ENCODE measurements at places on chromosomes 5 and 9.

- DNase-seq = peak; percentile 80
These were observed 16.1 kb upstream of the MXD3 start for GRCh38 chr5:177327539-177328522.

- DNase-seq = peak; percentile 80
These were observed 36.7 kb downstream of the MTREX start for GRCh38 chr5:55344392-55344992.

DNA sequence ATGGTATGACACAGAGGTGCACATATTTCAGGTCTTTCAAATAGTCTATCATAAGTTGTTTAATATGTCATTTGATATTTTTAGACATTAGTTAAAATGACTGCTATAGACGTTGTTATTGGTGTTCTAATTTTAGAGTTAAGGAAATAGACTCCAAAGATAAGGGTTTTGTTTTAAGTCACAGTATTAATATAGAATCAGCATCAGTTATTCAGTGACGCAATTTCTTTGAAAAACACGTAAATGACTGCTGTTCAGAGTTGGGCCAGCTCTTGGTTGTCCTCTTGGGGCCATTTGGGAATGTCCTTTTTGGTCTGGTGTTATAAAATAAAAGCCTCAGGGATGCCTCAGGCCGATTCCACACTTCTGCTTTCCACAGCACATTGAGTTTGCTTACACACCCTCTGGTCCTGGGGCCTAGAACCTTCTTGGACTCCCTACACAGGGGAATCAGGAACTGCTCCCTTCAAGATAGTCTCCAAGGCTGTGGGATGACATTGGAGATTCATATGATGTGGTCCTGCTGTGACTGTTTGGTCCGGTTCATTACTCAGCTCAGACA, 14.3 kb downstream of the OTULIN start:
- no peak for DNase-seq

DNA sequence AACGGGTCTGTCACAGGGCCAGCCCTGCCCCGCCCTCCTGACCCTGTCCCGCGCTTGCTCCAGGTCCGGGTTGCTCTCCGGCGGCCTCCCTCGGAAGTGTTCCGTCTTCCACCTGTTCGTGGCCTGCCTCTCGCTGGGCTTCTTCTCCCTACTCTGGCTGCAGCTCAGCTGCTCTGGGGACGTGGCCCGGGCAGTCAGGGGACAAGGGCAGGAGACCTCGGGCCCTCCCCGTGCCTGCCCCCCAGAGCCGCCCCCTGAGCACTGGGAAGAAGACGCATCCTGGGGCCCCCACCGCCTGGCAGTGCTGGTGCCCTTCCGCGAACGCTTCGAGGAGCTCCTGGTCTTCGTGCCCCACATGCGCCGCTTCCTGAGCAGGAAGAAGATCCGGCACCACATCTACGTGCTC, 4.2 kb downstream of the B4GALT7 start:
- no peak for DNase-seq

DNA sequence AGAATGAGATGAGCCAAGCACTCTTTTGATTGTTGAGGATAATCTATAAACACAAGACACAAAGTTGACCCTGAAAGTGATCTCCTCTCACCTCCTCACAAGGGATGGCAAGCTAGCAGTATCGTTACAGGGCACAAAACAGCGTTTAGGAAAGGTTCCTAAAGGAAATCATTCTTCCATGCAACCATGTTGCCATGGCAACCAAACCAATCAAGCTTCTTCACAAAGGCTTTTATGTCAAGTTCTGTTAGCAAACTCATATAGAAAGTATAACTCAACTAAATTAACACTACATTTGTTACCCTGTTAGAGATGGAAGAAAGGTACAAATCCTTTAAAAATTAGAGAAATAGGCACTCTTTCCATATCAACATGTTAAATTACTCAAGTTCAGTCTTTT, 1016.8 kb upstream of the DMAC1 start:
- no peak for DNase-seq

DNA sequence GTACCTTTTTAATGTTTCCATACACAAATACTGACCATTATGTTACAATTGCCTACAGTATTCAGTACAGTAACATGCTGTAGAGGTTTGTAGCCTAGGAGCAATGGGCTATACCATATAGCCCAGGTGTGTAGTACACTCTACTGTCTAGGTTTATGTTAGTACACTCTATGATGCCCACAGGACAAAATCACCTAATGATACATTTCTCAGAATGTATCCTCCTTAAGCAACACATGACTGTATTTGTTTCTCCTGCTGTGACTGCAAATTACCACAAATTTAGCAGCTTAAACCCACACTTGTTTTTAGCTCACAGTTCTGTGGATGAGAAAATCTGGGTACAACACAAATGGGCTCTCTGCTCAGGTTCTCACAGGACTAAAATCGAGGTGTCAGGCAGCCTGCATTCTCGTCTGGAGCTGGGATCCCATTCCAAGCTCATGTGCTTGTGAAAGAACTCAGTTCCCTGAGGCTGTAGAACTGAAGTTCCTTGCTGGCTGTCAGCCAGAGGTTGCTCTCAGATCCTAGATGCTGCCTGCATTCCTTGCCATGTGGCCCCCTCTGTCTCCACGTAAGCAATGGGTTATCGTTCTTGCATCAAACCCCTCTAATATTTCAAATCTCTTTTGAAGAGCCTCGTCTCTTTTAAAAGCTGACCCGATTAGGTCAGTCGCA, 38.6 kb upstream of the PIK3R1 start:
- DNase-seq = no peak

- peak; percentile 66 for DNase-seq
These were observed 658.4 kb downstream of the TLR4 start for GRCh38 chr9:118362596-118362995.
